ENCODE measurements at places on chromosomes 1 and 21.

DNA sequence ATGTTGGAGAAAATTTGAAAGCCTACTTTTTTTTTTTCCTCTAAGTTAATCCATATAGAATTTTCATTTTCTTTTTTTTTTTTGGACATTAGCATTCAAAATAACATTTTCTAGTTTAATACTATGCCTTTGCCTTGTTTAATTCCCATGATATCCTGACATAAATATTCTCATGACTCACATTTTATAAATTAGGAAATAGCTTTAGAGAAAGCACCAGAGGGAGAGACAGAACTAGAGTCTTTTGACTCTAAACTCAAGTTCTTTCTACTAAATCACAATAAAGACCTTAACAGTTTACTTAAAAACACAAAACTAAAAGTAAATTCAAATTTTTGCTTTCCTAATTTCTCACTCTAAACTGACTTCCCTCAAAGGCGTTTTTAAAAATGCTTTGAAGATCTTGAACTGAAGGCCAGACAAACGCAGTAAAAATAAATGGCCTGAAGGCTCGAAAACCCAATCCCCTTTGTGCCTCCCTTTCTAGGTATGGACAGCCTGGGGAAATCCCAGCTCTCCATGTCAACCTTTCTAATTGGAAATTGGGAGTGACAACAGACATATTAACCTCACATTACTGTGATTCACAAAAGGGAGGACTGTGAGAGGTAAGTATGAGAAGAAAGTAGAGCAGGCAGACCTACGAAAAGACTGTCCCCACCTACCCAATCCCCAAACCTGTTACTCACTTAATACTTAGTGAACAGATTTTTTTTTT lies 104.6 kb downstream of the ENAH start:
- DNase-seq = no peak

DNA sequence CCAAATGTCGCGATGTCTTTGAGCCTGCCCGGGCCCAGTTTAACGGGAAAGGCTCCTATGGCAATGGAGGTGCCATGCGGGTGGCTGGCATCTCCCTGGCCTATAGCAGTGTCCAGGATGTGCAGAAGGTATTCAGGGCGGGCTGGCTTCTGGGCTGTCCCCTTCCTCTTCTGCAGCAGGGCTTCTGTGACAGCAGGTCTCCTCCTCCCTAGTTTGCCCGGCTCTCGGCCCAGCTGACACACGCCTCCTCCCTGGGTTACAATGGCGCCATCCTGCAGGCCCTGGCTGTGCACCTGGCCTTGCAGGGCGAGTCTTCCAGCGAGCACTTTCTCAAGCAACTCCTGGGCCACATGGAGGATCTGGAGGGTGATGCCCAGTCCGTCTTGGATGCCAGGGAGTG lies 3.0 kb downstream of the ADPRS start:
- no peak for DNase-seq

- DNase-seq = no peak
These were observed 68.0 kb downstream of the TEX35 start for GRCh38 chr1:178580876-178581275.

DNA sequence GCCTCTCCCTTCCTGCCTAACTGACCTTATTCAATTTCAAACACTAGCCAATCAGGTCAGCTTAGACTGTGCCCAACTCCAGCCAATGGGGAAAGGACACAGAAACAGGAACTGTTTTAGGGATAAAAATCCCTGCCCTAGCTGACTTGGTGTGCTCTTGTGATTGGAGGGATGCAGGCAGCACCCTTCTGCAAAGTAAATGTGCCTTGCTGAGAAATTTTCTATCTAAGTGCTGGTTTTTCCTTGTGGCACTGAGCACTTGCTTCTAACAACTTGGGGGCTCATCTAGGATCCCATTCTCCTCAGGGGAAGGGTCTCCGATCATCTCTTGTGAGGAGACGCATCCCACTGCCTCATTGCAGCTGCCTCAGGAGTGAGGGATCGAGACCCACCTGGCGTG lies 10.7 kb upstream of the CD2 start:
- no peak for DNase-seq

GRCh38 chr1:198671136-198671535 lies 32.3 kb downstream of the PTPRC start:
- DNase-seq = no peak

DNA sequence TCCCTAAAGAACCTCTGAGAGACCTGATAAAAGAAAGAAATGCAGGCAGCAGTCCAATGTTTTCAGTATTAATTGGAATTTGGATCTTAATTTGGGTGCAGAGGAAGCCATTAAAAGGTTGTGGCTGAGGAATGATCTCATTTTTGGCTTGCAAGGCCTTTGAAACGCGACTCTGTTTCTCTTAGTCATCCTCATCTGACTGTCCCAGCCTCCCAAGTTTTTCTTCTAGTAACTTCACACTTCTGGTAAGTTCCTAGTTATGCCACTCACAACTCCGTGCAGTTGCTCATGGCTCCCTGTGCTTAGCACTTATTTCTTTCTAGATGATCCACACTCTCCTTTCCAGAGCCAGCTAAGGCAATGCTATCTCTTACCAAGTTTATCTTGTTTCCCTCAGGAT lies 147.4 kb upstream of the USP24 start:
- DNase-seq = no peak

DNA sequence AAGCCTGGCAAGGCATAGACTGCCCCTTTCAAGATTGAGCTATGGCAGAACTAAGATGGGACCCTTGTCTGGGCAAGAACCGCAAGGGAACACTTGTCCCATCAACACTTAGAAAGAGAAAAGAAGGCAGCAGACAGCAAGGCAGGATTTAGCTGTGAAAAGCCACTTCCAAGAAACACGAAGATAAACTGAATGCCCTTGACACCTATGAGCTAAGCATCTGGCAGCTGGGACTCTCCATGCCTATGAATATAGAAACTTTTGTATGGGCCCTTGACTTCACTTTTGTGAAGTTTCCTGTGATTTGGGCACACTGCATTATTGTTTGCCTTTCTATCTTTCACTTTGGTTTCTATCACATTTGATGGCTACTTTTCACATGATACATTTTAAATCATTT lies 24.9 kb upstream of the CACNA1E start:
- no peak for DNase-seq

GRCh38 chr1:52659851-52660596 lies 27.1 kb downstream of the SHISAL2A start:
- DNase-seq = no peak

DNA sequence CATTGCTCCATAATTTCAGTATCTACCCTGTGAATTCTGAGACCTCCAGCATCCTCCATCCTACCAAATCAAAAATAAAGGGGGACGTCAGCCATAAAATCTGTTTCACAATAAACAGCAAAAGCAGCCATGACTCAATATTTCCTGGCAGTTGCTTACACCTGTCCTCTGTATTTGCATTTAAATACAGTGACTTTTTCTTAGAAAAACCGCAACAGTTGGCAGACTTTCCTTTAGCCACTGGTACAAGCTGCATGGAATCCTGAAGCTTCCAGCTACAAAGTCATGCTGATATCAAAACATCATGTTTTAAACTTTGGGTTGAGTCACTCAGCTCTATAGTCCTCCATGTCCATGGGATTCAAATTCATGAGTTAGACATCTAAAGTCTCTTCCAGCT lies 278.0 kb upstream of the KAZN start:
- DNase-seq = no peak

GRCh38 chr1:65108025-65108642 lies 39.9 kb upstream of the AK4 start:
- no peak for DNase-seq

DNA sequence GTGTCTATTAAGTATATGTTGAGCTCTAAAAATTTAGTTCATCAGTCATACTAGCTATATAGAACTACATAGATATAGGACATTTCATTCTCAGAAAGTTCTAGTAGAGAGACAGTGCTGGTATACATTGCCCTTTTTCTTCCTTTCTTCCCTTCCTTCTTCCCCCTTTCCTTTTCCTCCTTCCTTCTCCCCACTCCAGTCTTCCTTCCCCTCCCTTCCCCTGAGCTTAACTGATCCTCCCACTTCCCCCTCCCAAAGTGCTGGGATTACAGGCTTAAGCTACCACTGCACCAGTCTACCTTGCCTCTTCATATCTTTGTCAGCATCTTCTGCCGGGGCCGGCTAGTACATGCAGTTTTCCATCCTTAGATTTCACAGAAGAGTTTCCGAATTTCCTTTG lies 12.1 kb downstream of the THRAP3 start:
- no peak for DNase-seq

DNA sequence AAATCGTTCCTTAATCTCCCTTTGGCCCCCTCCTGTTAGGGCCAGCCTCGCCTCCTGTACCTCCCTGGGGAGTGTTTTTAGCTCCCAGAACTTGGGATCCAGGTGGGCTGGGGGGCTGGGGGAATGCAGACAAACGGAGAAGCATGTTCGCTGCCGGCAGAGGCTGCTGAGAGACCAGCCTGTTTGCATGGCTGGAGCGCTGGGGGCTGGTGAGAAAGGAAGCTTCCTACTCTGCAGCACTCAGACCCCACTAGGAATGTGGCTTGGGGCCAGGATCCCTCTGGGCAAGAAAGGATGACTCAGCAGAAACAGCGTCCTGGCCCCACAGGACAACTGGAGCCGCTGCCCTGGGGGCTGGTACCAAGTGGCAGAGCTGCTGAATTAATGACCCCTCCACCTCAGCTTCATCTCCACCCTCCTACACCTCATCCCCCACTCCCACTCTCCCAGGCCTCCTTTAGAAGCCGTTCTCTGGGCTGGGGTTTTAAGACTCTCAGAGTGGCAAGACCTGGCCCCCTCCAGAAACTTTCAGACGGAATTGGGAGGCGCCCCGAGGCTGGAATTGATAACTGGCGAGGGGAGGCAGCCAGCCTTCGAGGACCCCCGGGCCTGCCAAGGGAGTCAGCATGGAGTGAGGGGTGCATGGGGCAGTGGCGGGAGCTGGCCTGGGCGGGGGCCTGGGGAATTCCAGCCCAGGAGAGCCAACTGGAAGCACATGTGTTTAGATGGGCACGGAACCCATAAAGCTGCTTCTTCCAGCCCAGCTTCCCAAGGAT lies 28.5 kb upstream of the EPS8L3 start:
- peak; percentile 27 for DNase-seq

- no peak for DNase-seq
These were observed 1.2 kb downstream of the PRMT2 start for GRCh38 chr21:46636550-46637285.

DNA sequence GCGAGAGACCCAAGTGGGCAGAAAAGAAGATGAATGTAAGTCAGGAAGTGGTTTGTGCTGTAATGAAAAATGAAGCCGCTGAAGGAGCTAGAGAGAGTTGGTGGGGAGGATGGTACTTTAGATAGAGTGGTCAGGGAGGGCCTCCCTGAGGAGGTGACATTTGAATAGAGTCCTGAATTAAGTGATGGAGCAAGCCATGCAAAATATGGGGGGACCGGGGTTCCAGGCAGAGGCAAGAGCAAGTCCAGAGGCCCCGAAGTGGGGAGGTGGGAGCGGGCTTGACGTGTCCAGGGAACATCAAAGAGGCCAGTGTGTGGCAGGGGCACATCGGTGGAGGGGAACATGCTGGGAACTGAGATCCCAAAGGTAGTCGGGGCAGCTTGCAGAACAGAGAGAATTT lies 43.1 kb downstream of the OPRD1 start:
- DNase-seq = no peak

GRCh38 chr21:42336054-42336453 lies 14.7 kb downstream of the TFF2 start:
- DNase-seq = no peak

GRCh38 chr1:235902677-235903542 lies 36.2 kb upstream of the LYST start:
- no peak for DNase-seq

- DNase-seq = no peak
These were observed 55.5 kb downstream of the CASQ2 start for GRCh38 chr1:115712911-115713609.

- DNase-seq = no peak
These were observed 476.1 kb downstream of the NUF2 start for GRCh38 chr1:163797816-163798215.

- no peak for DNase-seq
These were observed 3.5 kb downstream of the GNAT2 start for GRCh38 chr1:109615879-109616278.

DNA sequence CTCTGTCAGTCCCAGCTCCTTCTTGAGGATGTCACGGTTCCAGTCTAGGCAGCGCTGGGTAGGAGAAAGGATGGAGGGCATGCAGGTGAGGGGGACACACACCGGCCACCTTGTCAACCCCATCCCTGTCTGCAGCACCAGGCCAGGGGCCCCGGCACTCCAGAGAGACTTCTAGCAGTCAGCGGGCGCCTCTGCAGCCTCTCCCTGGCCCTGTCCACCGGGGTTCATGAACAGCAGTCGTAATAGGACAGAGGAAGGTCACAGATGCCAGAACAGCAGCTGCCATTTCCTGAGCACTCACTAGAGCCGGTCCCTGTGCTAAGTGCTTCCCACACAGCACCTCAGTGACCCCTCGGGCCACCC lies 16.3 kb upstream of the SDHB start:
- no peak for DNase-seq

- DNase-seq = no peak
These were observed 26.6 kb downstream of the PROK1 start for GRCh38 chr1:110477445-110477957.

DNA sequence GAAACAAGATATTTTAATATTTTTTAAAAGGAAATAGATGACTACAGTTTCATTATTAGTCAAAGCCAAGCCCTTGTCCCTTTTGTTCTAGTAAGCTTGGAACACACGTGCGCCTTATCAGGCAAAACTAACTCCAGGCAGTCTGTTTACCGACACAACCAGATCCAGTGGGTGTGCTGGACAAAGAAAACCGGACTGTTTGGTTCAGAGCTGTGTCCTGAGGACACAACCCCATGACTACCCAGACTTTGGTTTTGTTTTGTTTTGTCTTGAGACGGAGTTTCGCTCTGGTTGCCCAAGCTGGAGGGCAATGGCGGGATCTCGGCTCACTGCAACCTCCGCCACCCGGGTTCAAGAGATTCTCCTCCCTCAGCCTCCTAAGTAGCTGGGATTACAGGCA lies 13.9 kb upstream of the RHOU start:
- no peak for DNase-seq

GRCh38 chr1:149977345-149977744 lies 33.2 kb downstream of the OTUD7B start:
- no peak for DNase-seq

- no peak for DNase-seq
These were observed 75.4 kb downstream of the MDM4 start for GRCh38 chr1:204591473-204592090.
